LoVo (cell line): ENCODE measurements at places on chromosomes 2 and 18.

- no peak for DNase-seq
Observed at GRCh38 chr2:219216535-219216915, 2.2 kb downstream of the ABCB6 start.

- DNase-seq, result no peak
Observed at GRCh38 chr2:178830451-178830850, 23.2 kb upstream of the TTN start.

- DNase-seq, result no peak
Observed at GRCh38 chr2:237720957-237721356, 77.6 kb upstream of the RBM44 start.

DNA sequence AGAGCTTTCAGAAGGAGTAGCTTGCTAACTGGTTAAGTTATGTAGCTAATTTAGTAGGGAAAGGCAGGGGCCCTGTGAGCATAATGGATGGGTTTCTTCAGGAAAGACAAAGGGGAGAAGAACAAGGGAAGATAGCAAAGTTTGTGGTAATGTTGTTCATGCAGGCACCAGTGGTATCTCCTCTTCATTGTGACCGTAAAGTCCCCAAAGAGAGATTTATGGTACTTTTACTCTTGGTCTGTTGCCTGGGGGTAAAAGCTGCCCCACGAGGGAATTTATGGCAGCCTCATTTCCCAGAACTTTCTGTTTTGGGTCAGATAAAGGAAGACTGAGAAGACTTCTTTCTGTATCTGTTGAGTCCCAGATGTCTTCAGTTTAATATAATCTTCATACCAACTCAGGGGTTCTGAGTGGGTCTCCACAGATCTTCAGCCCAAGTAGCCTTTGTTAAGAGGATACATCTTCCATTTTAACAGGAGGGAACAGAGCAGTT, 27.5 kb downstream of the MALT1 start:
- no peak for DNase-seq
